Fibroblast of gingiva (primary cell): ENCODE measurements at places on chromosomes 12 and 14.

- no peak for DNase-seq
Measured at GRCh38 chr14:51342226-51342625, 102.2 kb downstream of the TMX1 start.

- DNase-seq, result peak; percentile 5
Measured at GRCh38 chr14:59159169-59159568, 29.3 kb upstream of the DAAM1 start.

- no peak for DNase-seq
Measured at GRCh38 chr12:28497889-28498411, 307.7 kb downstream of the CCDC91 start.

GRCh38 chr12:117058442-117059072 is 40.7 kb downstream of the TESC start:
- no peak for DNase-seq

- DNase-seq, result no peak
Measured at GRCh38 chr12:51403681-51404136, 12.5 kb upstream of the GALNT6 start.

- no peak for DNase-seq
Measured at GRCh38 chr14:93744176-93744575, 44.1 kb downstream of the PRIMA1 start.

- no peak for DNase-seq
Measured at GRCh38 chr12:75884465-75884985, 147.1 kb downstream of the PHLDA1 start.

GRCh38 chr14:101236496-101237251 is 324.6 kb upstream of the DIO3 start:
- no peak for DNase-seq

- DNase-seq, result no peak
Measured at GRCh38 chr14:72169521-72169920, 237.3 kb downstream of the RGS6 start.

GRCh38 chr14:97602438-97603117 is 805.4 kb downstream of the VRK1 start:
- DNase-seq, result no peak

GRCh38 chr14:29684926-29685325 is 242.7 kb downstream of the PRKD1 start:
- no peak for DNase-seq

DNA sequence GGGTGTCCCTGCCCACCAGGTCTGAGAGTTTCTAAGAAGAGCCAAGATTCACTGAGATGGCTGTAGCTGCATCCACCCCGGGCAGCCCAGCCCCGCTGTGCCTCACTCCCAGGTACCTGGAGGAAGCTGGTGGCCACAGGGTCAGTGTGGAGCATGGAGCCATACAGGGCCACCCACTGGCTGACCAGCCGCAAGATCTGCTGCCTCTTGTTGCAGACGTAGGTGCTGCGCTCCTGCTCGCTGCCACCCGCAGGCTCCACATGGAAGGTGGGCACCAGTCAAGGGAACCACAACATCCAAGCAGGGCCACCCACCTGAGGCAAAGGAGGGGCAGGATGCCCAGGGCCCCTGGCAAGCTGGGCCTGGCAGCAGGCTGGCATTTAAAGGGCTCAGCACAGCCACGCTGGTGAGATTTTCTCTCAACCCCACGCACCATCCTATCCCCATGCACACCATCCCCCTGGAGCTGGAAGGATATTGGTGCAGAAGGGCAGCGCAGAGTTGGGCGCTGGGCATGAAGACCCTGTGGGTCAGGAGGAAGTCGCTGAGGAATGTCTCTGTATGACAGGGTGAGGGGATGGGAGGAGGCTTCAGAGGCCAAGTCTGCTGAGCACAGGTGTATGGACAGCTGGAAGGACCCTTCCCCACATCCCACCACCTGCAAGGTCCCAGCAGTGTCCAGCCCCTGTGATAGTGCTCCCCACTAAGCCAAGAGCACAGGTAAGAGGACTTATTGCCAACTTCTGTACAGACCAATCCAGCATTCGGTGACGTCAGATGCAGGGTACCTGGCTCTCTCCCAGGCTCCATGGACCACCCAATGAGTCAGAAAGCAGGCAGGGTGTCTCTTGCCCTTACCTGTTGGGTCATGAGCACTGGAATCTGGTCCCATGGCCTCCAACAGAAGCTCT is 10.8 kb downstream of the RAPGEF3 start:
- no peak for DNase-seq

DNA sequence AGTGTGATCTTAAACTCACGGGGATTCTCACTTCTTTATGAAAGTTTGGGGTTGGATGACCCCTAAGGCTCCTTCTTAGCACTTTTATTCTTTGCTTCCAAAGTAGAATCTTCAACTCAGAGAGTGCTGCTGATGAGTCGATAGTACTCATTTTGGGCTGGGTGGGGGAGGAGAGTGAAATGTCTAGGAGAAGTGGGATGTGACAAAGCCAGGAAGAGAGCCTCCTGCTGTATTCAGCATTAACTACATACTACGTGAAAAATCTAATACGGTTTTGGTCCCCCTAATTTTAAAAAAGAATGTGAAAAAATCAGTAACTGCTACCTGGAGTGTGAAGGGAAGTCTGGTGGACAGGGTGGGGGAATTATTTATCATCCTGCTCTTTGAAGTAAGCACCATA is 148.3 kb downstream of the SAMD4A start:
- no peak for DNase-seq

GRCh38 chr12:14193639-14194038 is 171.8 kb upstream of the ATF7IP start:
- no peak for DNase-seq

DNA sequence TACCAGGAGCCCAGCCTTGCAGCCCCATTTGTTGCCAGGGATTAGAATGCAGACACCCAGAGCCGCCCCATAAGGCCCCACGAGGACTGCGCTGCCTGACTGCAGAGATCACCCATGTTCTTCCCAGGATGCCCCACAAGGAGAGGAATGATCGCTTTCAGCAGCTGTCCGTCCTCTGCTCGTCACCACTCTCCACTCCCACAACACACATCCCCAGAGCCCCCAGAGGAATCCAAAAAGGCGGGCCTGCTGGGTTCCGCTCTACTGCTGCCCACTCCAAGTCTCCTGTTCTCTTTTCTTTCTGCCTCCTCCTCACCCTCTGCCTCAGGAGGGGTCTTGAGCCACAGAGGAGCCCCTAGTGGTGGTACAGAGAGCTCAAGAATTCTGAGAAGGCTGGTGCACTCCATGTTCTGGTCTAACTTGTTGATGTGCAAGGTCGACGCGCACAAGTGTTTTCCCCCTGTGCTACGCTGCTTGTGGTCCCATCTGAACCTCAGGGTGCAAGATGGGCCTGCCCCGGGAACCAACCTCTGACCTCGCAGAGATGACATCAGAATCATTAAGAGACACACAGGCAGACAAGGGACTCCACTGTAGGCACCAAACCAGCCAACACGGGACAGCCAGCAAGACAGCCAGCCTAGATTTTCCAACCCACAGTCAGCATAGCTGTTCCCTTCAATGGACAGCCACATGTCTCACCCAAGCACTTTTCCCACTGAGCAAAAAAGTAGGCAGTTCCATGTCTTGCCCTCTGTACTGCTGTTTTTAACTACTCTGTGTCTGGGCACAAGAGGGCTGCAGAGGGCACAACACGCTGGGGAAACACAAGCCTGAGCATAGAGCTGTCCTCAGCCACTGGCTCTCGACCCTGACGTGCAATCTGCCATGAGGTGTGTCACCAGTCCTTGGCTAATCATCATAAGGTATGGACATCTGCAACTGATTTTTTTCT is 29.9 kb downstream of the PXN start:
- no peak for DNase-seq

GRCh38 chr12:113598815-113599406 is 127.2 kb upstream of the LHX5 start:
- DNase-seq, result no peak

DNA sequence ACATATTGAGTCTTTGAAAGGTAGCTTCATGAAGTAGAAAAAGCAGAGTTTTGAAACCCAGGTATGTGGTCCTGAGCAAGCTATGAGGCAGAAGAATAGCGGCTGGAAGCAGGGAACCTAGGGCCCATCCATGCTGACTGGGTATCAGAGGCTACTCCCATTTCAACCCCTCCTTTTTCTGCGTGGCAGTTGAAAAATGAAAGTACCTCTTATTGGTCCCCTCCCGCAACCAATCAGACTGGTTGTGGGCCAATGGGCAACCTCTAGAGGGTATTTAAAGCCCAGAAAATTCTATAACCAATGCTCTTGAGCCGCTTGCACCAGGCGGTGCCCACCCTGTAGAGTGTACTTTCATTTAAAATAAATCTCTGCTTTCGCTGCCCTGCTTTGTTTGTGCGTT is 1.6 kb upstream of the SNRPF start:
- DNase-seq, result no peak

GRCh38 chr12:21983095-21983494 is 41.9 kb upstream of the ABCC9 start:
- no peak for DNase-seq

DNA sequence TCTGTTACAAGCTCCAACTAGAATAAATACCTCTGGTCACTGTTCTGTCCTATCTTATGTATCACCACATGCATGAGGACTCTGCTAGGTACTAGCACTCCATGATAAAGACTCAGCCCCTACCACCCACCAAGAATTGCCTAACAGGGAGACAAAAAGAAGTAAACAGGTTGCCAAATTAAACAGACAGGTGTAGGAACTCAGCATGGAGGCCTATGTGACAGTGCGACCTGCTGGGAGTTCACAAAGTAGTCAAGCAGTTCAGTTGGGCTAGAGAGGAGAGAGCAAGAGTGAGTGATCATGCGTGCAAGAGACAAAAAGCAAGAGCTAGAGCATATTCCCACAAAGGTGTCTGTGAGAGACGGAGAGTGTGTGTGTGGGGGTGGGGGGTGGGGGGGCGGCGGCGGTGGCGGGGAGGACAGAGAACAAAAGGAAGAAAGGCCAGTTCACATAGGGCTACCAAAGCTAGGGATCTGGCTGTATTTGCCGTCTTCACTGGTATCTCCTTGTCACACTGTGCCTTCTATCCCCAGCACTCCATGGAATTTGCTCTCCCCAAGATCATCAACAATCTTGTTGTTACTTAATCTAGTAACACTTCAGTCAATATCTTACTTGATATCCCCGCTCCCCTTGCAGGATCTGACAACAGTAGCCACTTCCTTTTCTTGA is 81.2 kb downstream of the SPPL3 start:
- no peak for DNase-seq

GRCh38 chr12:80829767-80830166 is 108.0 kb downstream of the LIN7A start:
- peak; percentile 44 for DNase-seq

DNA sequence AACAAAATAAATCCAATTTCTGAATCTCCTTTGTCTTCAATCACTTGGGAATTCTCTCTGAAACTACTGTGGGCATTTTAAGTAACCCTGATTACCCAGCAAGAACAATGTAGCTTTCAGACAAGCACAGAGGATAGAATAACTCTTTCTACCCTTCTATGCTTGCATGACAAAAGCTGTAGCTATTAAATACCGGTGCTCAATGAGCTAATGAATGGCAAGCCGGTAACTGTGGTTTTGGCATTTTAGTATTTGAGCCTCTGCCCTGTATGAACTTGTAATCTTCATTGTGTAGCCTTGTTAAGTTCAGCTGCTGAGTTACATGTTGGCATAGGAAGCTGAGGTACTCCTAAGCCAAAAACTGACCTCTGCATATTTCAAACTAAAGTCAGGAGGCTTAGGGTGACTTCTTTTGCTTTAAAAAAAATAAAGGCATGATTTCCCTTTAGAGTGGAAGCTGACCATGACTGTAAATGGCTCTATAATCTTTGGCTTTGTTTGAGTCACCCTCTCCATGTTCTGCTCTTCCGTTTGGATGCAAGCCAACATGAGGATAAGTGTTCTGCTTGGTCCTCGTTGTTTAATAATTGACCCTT is 171.0 kb upstream of the HIF1A start:
- DNase-seq, result peak; percentile 39

- DNase-seq, result no peak
Measured at GRCh38 chr14:80264702-80265101, 53.4 kb upstream of the DIO2 start.

- DNase-seq, result no peak
Measured at GRCh38 chr14:70906793-70907175, 475 bp upstream of the PCNX1 start.

DNA sequence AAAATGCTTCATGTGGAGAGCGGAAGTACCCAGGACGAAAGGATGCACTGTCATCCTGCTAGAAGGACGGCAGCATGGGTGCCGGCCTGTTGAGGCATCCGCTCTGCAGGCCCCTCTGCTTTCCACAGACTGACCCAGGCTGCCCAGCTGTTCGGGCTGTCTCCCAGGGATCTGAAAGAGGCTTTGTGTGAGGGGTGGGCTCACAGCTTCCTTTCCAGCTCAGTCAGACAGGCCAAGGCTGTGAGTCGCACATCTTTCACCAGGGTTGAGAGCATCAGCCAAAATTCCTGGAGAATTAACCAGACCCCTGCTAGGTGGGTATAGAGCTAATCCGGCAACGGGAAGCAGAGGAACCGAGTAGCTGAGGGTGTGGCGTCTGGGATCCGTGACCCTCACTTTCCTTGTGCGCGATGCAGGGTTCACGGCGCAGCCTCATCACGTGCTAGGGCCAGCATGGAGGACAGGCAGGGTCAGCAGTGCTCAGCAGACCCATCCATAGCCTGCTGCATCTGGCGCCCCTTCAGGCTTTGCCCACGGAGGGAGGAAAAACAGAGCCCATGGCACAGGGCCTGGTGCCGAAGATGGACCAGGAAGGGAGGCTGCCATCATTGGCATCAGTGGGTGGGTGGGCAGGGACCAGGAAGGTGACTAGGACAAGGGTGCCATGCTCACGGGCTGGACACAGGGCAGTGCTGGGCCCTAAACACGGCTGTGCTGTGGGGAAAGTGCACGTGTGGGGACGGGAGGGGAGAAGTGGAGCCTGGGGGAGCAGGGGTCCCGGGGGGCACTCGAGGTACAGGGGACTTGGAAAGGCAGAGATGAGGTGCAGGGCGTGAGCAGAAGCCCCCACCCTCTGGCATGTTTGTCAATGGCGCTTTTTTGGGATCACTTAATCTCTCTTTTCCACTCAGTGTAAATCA is 9.2 kb upstream of the SIVA1 start:
- no peak for DNase-seq

DNA sequence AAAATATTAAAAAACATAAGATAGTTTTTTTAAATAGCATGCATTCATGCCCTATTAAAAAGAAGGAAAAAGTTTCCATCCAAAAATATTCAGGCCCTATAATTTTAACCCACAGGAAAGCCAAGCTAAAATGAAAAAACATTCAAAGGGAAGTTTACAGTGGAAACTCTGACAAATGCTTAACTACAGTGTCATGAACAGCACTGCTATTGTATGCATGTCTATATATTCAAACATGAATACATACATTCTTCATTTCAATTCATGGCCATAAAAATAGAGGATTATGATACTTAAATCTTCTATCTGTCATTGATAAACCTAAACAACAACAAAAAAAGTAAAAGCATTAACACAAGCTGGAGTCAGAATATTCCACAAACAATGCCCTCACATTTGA is 67.4 kb downstream of the PPP2R5E start:
- no peak for DNase-seq

DNA sequence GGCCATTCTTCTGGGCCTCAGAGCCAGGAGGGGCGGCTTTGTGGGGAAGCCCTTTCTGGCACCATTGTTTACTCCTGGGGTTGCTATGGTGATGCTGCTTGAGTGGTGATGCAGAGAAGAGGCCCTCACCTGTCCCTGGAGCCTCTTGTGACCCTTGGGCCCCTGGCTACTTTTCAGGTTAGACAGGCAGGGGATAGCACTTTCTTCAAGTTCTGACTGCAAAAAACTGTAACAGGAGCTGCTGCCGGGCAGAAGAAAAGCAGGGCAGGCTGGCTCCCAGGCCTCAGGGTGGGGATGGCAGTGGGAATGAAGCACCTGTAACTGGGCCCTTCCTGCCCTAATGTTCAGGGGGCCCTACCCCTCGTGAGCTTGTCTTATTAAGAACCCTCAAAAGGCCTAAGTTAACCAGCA is at the start of gene TEX52:
Gene TEX52 (minus strand): TSS at position 19 of the 411 bp plus-strand sequence. CDS start 13 bp downstream, at position 6.
- DNase-seq, result no peak
